Right atrium auricular region (tissue), 2 donors: ENCODE measurements at places on chromosomes 1 and 21.

DNA sequence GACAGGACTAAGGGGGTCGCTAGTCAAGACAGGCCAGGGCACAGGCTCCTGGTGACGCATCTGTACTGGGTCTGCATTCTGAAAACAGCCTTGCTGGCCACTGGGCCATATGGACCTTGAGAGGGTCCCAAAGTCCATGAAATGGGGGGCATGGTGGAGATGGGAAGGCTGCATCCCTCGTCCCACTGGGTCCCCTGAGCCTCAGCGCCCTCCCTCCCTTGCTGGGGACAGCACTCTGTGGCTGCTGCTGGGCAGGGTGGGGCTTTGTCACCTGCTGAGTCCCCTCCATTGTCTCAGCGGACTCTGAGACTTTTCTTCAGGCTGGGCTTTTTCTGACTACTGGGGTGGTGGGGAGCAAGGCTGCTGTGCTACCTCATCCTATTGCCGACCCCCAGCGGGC lies 205.2 kb downstream of the RHOU start:
- no peak for DNase-seq

- DNase-seq, result no peak
Observed at GRCh38 chr21:36949171-36950141, 17.0 kb downstream of the HLCS start.

DNA sequence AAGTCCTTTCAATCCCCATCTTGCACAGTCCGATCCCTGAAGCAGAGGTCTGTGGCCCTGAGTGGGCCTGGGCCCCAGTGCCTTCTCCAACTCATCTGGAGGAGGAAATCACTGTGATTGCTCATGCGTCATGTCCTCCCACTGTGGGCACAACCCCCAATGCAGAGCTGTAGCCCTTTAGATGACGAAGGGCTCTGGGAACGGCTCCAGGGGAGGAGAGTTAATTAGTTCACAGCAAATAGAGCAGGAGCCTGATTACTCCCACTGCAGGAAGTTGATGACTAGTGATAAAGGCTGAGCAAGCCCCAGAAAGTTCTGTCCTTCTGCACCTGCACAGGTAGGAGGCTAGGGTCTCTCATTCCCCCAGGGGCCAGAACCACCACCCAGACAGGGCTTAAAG lies 111.5 kb downstream of the CCDC185 start:
- DNase-seq, result no peak

GRCh38 chr1:235624721-235625333 lies 24.8 kb downstream of the GNG4 start:
- no peak for DNase-seq

GRCh38 chr21:33840771-33841170 lies 74.8 kb downstream of the ATP5PO start:
- DNase-seq, result no peak

DNA sequence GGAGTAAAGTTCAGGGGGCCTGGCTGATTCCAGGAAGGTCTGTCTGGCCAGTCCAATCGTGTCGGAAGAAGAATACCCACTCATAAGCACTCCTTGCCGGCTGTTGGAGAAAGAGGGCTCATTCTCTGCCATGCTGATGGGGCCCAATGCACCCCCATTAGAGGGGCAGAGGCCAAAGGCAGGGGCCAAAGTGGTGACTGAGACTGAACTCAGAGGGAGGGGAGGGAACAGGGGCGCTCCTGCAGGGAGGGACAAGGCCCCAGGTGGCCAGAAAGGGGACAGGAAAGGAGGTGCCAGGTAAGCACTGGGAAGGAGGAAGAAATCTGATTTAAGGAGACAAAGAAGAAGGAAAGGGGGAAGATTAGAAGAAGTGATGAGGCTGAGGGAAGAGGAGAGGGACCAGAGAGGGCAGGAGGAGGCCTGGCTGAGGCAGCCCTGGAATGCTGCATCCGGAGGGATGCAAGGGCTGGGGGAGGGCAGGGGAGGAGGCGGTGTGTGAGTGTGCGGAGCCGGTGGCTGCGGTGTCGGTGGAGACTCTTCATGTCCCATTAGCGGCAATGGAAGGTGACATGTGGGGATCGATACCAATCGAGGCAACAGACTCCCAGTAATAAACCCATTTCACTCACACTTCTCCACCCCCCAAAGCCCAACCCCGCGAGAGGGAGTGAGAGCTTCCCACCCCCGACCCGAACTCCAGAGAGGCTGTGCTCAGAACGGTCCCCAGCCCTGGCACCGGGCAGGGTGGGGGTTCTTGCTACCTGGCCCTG lies 12.0 kb upstream of the ETV3L start:
- no peak for DNase-seq

- DNase-seq, result no peak
Observed at GRCh38 chr1:39116116-39116607, 88.3 kb upstream of the MACF1 start.

GRCh38 chr1:29460041-29460610 lies 223.8 kb downstream of the PTPRU start:
- DNase-seq, result no peak

DNA sequence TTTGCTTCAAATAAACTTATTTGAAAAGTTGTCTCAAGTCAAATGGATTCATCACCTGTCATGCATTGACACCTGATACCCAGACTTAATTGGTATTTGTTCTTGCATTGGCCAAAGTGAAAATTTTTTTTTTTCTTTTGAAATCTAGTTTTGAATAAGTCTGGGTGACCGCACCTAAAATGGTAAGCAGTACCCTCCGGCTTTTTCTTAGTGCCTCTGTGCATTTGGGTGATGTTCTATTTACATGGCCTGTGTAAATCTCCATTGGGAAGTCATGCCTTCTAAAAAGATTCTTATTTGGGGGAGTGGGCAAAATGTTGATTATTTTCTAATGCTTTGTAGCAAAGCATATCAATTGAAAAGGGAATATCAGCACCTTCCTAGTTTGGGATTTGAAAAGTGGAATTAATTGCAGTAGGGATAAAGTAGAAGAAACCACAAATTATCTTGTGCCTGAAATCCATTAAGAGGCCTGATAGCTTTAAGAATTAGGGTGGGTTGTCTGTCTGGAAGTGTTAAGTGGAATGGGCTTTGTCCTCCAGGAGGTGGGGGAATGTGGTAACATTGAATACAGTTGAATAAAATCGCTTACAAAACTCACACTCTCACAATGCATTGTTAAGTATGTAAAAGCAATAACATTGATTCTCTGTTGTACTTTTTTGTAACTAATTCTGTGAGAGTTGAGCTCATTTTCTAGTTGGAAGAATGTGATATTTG lies 11.9 kb downstream of the TARDBP start:
- no peak for DNase-seq

GRCh38 chr1:232166942-232167341 lies 463.0 kb downstream of the SIPA1L2 start:
- DNase-seq, result no peak

DNA sequence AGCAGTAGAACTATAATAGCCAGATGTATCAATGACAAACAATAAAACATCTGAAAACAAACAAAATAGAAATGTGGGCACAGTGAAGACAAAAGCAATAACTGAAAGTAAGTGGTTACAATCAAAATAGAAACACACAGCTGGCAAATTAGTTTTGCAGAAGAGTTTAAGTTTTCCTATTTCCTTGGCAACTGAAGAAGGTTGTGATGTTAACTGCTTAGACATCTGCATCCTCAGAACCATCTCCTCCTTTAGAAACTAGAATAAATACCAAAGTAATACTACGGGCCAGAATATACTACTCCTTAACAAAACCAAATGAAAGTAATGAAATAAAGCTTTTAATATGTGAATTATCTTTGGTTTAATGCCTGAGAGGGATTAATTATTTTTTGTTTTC lies 605.5 kb downstream of the LTN1 start:
- no peak for DNase-seq

DNA sequence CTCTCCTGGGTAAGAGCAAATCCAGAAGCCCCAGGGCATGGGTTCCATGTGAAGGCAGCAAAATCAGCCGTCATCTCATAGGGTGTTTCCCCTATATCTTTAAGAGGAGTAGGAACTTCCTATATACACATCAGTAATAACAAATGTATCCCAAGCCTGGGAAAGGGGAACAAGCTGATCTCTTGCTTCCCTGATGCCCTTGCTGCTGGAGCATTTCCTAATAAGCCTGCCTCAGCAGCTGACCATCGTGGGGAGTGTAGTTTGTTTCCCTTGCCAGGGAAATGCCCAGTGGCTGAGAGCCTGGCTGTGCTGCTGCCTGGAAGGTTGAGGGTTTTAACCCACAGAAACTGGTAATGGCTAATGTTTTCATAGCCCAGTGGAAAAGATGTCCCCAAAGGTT lies 177.0 kb downstream of the NPHP4 start:
- DNase-seq, result no peak

GRCh38 chr1:8547791-8548190 lies 229.9 kb downstream of the SLC45A1 start:
- DNase-seq, result no peak

GRCh38 chr1:32811265-32811664 lies 5.9 kb downstream of the YARS1 start:
- no peak for DNase-seq

DNA sequence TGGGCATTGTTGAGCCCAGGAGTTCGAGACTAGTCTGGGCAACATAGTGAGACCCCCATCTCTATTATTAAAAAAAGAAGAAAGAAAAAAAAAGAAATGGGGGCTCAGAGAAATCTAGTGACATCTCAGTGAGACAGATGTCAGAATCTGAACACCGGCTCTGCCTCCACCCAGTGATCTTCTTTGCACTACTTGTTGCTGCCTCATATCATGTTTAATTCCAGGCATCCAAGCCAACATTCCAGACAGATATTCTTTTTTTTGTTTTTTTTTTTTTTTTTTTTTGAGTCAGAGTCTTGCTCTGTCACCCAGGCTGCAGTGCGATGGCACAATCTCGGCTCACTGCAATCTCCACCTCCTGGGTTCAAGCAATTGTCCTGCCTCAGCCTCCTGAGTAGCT lies 5.0 kb upstream of the ARL8A start:
- DNase-seq, result no peak

DNA sequence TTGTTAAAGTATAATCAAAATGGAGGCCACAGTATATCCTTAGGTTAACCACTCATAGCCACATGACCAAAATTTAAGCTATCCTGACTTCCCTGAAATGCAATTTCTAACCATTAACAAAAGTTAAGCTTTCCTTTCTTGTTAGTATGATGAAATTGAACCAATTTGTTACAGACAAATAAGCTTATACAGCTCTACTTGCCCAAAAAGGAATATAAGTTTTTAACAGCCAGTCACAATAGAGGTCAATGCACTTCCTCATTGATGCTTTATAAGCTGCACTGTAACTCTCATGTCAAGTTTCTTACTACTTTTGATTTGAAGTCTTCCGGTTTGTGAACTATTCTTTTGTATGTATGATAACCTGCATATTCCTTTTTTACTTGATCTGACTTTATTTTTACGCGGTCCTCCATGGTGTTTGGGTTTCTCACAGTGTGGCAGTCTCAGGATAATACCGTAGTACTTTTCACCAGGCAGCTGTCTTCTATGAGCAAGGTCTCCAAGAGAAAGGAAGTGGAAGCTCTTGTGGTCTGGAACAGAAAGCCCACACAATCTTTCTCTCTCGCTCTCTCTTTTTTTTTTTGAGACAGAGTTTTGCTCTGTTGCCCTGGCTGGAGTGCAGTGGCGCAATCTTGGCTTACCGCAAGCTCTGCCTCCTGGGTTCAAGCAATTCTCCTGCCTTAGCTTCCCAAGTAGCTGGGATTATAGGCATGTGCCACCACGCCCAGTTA lies 331.6 kb downstream of the SRGAP2C start:
- no peak for DNase-seq

DNA sequence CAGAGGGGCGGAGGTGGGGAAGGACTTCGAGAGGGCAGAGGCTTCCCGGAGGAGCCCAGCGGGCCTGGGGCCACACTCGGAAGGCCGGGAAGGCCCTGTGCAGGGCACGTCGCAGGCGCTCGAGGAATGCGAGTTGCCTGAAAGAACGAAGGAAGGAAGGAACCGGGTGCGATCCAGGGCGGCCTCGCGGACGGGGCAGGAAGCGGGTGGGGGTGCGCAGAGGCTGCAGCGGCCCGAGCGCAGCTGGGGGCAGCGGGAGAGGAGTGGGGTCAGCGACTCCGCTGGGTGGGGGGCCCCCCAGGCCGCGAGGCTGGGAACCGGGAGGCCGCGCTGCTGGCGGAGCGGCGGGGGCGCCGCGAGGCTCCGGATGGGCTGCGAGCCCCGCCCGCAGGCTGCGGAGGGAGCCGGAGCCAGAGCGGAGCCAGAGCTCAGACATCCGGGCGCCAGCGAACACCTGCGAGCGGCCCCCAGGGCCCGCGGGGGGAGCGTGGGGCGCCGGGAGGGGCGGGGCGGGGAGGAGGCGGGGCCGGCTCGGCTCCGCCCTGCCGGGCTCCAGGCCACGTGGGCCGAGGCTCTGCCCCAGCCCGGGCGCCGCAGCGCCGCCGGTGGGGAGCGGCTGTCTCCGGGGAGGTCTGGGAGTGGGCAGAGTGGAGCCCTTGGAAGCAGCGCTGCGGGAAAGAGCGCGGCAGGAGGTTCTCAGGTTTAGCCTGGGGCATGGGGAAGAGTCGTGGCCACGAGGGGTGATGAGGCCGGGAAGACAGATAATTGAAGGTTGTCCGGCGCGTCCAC lies 4.6 kb downstream of the ID3 start:
- peak; percentile 83 for DNase-seq

- DNase-seq, result peak; percentile 44
Observed at GRCh38 chr1:5254975-5255374, 600.6 kb downstream of the AJAP1 start.

DNA sequence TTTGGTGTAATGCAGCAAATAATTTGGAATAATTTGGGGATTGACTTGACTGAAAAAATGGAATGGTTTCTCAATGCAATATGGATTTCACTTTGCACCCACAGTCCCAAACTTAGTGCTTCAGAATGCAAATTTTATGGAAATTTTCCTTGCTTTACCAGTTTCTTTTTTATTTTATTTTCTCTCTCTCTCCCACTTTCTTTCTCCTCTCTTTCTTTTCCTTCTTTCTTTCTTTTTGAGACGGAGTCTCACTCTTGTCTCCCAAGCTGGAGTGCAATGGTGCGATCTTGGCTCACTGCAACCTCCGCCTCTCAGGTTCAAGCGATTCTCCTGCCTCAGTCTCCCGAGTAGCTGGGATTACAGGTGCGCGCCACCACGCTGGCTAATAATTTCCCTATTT lies 110.3 kb downstream of the KCNN3 start:
- no peak for DNase-seq

DNA sequence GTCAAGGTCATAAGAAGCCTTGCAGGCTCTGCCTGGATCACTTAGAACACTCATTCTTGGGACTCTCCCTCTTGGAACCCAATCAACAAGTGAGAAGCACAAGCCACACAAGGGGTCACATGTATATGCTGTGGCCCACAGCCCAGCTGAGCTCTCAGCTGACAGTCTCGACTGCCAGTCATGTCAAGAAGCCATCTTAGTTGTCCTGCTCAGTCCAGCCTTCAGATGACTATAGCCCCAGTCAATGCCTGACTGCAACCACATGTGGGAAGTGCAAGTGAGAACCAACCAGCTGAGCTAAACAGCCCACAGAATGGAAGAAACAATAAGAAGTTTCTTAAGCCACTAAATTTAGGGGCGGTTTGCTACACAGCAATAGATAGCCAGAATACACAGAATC lies 356.0 kb downstream of the KCNH1 start:
- no peak for DNase-seq

DNA sequence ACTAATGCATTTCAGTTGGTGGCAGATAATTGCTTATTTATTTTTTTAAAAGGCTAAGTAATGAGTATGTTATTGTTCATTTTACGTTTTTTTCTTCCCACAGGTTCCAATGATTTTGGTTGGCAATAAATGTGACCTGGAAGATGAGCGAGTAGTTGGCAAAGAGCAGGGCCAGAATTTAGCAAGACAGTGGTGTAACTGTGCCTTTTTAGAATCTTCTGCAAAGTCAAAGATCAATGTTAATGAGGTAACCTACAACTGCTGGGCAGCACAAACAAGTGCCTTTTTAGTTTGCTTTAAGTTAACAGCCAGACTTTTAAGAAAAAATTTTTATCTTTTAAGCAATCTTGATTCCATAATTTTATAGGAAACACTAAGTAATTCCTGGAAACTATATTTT lies 35.0 kb downstream of the INKA2 start:
- no peak for DNase-seq

- DNase-seq, result no peak
Observed at GRCh38 chr1:44496541-44497171, 91.6 kb downstream of the RNF220 start.
